ENCODE measurements at places on chromosomes 6 and 20.

- no peak for DNase-seq
These were observed 113.0 kb downstream of the CHD6 start for GRCh38 chr20:41505184-41505583.

GRCh38 chr6:110055387-110055735 is 77.2 kb downstream of the GPR6 start:
- DNase-seq = no peak

DNA sequence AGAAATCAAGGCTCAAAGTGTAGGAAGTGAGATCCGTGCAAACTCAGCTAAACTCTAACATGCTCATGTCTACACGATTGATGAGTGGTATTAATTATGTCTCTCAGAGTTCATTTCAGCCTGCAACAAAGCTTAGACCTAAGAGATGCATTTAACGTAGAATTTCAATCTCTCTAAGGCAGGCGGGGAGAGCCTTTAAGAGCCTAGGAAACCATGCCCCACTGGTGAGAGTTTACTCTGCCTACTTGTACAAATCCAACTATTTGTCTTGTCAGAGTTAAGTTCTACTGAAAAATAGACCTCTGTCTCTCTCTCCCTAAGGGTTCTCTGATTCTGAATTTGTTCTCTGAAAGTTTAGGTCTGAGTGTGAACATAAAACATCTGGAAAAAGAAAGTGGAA is 100.9 kb downstream of the SPTLC3 start:
- DNase-seq = no peak

GRCh38 chr6:14882394-14883026 is 363.4 kb upstream of the JARID2 start:
- DNase-seq = no peak

GRCh38 chr6:18746727-18747126 is 359.6 kb downstream of the RNF144B start:
- DNase-seq = no peak

- no peak for DNase-seq
These were observed 100.2 kb upstream of the HMGN3 start for GRCh38 chr6:79334674-79335073.

DNA sequence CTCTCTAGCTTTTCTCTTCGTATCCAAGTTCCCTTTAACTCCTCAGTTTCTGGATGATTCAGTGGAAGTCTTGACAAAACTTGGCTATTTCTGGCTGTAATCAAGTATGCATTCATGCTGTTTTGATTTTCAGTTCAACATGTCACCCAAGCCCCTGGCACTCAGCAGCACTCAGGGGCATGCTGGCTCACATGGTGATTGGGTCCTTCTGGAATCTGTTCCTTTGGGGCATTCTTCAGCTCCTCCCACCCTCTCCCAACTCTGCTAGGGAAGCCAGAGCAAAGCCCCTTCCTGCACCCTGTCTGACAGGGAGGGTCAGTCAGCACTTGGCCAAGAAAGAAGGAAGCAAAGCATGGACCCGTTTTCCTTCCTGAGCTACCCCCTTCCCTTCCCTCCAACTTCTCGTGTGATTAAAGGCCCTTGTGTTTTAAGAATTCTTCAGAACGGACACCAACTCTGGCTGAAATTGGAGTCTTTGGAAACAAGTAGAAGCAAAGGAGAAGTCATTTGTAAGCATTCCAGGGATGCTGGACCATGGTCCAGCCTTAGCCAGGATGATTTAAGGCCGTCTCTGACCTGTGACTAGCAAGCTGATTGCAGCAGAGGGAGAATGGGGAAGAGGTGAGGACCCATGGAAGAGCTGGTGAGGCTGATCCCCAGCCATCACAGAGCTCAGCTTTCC is 7.1 kb downstream of the PLEKHG1 start:
- DNase-seq = no peak

GRCh38 chr6:126949786-126950185 is 168.7 kb upstream of the RSPO3 start:
- no peak for DNase-seq

GRCh38 chr6:85416049-85416448 is 33.8 kb upstream of the NT5E start:
- no peak for DNase-seq

- DNase-seq = no peak
These were observed 514 bp downstream of the ORC3 start for GRCh38 chr6:87590417-87590880.

GRCh38 chr6:121780325-121781321 is 345.2 kb downstream of the GJA1 start:
- DNase-seq = no peak

DNA sequence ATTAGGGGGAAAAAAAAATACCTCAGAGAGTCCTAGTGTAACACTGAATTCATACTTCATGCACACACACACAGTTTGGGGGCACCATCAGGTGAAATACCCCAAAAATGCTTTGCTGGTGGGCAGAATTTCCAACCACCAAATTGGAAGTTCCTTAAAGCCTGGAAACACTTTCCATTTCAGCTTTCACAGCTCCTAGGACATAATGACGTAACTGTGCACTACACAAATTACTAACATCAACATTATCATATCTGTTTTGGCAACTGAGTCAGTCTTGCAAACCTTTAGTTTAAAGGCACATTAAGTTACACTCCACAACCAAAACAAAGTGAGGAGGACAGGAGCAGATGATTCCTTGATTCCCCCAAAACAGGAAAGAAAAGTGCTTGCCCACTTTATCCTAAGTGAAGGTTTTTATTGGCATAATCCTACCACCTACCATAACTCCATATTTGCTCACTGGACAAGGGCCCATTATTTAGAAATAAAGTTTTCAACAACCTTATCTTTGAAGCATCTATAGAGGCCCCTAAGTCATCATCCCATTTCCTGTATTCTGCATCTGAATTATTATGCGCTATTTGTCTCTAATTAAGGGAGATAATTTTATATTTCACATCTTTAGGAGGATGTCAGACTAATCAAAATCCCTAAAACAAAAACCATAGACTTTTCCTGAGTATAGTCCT is 3.4 kb downstream of the MBOAT1 start:
- no peak for DNase-seq

GRCh38 chr20:53750827-53751619 is 157.4 kb upstream of the ZNF217 start:
- DNase-seq = no peak

- no peak for DNase-seq
These were observed 9.8 kb upstream of the PNISR start for GRCh38 chr6:99434702-99435530.

- no peak for DNase-seq
These were observed 34.1 kb downstream of the DCDC2 start for GRCh38 chr6:24323632-24324337.

GRCh38 chr20:21436205-21436604 is 38.9 kb upstream of the NKX2-4 start:
- DNase-seq = no peak

DNA sequence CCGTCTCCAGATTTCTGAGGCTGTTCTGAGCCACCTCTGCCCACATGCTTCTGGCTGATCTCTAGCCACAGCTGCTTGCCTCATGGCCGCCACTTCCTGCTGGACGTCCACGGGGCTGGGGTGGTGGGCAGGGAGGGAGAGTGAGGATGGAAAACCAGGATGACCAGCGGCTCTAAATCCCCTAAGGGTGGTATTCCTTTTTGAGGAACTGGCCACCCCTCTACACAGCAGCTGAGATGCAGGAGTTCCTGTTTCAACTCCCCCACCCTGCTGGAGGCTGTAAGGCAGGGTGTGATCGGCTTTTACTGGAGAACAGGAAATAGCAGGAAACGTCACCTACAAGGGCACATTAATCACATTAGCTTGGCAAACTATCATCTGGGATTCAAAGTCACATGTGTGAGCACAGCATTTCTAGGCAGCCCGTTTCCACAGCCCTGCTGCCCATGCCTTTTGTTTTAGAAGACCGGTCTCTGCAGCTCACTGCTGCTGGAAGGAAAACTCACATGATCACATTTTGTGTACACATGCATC is 181.6 kb upstream of the ECI2 start:
- no peak for DNase-seq

GRCh38 chr20:25084626-25085187 is 2.8 kb upstream of the VSX1 start:
- no peak for DNase-seq

- DNase-seq = peak; percentile 71
These were observed 107.7 kb upstream of the RALGAPA2 start for GRCh38 chr20:20820104-20820503.

DNA sequence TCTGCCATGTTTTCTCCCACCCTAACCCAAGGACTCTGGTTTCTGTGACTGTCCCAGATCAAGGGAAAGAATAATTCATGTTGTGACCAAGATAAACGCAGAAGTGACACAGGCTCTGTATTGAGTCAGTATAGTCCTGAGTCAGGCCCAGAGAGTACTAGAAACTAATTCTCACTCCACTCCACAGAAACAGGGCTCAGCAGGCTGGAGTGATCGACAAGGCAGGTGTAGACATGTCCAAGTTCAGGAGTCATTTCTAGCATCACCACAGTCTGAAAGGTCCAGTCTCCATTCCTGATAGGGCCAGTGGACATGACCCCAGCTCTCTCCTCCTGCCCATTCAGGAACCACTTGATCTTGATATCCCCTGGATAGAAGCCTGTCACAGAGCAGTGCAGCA is 2.7 kb downstream of the HLA-DOB start:
- no peak for DNase-seq

- DNase-seq = peak; percentile 20
These were observed 12.3 kb downstream of the TGM2 start for GRCh38 chr20:38152621-38153221.

- no peak for DNase-seq
These were observed 59.1 kb downstream of the SLC22A1 start for GRCh38 chr6:160180706-160181105.

DNA sequence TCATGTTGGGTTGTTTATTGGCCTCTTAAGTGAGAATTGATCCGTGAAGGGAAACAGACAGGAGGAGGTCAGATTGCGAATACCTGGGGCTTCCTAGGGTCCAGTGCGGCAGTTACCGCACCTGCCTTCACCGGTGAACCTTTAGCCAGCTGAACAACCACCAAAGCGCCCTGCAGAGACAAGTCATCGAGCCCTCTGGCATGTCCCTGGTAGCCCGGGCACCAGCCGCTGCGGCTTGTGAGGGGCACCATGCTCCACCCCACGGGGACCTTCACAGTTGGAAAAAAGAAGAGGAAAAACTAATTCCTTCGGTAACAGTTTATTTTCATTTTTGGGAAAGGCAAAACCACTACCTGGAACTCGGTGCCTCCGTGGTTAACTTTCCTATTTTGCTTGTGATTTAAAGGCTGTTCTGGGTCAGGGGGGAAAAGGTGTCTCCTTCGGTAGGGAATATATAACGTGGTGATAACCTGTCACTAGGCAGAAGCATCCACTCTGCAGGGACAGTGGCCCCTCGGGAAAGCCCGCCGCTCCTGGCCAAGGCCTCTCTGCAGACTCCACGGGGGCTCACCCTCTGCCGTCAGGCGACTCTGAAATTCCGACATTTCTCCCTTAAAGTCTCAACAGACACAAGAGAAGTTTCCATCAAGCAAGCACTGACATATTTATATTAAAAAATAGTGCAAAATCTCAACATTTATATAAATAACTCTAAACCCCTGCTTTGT is 30.7 kb upstream of the ZBP1 start:
- peak; percentile 28 for DNase-seq

DNA sequence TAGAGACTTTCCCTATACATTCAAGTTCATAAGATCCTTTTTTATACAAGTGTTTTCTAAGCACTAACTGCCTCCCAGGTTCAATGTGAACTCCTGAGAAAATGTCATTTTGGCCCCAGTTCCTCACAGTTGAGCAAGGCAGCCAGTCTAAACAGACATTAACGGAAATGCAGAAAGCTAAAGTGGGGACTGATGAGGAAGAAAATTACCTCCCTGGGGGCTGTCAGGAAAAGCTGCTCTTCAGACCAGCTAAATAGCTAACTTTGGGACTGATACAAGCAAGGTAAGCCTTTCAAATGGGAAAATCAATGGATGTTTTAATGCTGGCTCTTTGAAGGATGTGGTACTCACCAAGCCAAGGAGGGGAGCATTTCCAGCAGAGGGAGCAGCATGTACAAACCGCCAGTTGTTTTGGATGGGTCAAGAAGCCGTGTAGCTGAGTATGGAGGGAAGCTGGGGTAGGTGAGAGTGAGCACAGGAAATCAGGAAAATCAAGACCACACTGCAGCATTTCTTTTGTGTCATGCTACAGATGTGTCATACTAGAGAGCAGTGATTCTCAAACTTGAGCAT is 180.8 kb upstream of the CHD6 start:
- no peak for DNase-seq

DNA sequence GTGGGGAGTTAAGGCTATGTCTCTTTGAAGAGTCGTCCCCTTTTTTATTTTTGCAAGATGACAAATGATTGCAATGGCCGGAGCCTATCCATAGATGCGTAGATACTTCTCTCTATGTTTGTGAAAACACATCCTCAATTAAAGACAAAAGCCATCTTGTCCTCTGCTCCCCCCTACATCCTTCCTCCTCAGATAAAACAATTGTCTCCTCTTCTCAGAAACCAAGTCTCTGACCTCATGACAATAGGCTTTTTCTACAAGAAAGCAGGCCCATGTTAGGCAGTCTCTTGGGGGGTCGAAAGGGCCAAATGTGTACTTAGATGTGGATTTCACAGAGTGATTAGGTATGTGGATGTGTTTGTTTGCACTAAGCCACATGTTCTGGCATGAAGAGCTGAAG is 51.1 kb upstream of the SSTR4 start:
- DNase-seq = no peak

DNA sequence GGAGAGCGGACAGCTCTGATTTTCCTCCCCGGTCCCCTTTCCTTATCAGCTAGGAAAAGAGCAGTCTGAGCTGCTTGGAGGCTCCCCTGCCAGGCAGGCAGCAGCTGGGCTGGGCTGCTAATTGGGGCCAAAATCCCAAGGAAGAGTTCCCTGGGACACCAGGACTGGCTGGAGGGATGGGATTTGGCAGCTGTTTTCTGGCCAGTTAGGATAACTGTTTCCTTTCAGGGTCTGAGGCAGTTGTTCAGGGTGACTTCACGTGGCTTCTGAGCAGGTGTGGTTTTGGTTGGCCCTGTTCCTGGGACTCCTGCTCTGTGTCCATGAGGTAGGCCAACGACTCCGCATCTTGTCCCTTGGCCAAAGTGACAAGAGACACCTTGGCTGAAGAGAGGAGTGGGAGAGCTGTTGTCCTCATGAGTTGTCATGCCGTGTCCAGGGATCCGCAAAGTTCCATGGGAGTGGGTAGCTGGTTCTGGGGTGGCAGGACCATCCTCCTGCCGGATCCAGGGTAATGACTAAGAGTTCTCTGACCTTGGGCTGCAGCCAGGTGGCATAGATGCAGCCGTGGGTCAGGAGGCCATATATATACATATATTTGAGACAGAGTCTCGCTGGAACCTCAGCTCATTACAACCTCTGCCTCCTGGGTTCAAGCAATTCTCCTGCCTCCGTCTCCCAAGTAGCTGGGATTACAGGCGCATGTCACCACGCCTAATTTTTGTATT is 21.2 kb downstream of the MRPS18A start:
- DNase-seq = no peak

GRCh38 chr6:120764312-120764711 is 570.0 kb downstream of the TBC1D32 start:
- no peak for DNase-seq

- DNase-seq = no peak
These were observed 43.4 kb downstream of the TAF8 start for GRCh38 chr6:42093582-42094329.

- DNase-seq = peak; percentile 31
These were observed 161.1 kb downstream of the DLL1 start for GRCh38 chr6:170129691-170130171.

- no peak for DNase-seq
These were observed 15.1 kb downstream of the UBE2V1 start for GRCh38 chr20:50097843-50098242.

GRCh38 chr6:12137480-12137879 is 125.4 kb downstream of the HIVEP1 start:
- DNase-seq = peak; percentile 62

GRCh38 chr6:165223101-165223500 is 86.3 kb downstream of the C6orf118 start:
- no peak for DNase-seq
